ENCODE measurements at places on chromosomes 13 and 19.

DNA sequence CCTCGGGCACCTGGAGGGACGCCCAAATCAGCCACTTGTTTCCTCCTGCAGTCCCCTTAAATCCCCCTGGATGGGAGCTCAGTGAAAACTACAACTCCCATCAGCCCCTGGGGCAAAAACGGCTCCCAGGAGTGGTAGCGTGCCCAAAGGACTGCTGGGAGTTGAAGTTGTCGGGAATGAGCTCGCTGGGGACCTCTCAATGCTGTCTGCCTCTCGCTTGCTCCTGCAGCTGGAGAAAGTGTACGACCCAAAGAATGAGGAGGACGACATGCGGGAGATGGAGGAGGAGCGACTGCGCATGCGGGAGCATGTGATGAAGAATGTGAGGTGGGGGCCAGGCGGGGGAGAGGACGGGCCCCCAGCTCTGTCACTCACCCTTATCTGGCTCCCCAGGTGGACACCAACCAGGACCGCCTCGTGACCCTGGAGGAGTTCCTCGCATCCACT lies 14.7 kb upstream of the DHDH start:
- DNase-seq = no peak

- DNase-seq = no peak
These were observed 640.8 kb downstream of the TBC1D4 start for GRCh38 chr13:74841123-74841522.

GRCh38 chr13:79429309-79429708 lies 23.3 kb upstream of the RBM26 start:
- DNase-seq = no peak

- no peak for DNase-seq
These were observed 43.0 kb upstream of the UQCRFS1 start for GRCh38 chr19:29255912-29256311.
